Spinal cord (tissue), 10 donors: ENCODE measurements at places on chromosomes 2 and 18. TPM values are rescaled to one million over a fixed set of nuclear protein-coding genes. Genes with fewer than 3 reads are reported as not detected.

The CCDC150 gene
- 6.8 TPM for polyA plus RNA-seq

The POTEE gene
- 0.38 TPM for polyA plus RNA-seq

The DNAJC10 gene
- polyA plus RNA-seq: 62.9 TPM

The APLF gene
- 1.0 TPM for polyA plus RNA-seq

The HDAC4 gene
- polyA plus RNA-seq: 20.7 TPM

The KCNK3 gene
- 36.0 TPM for polyA plus RNA-seq

The ANO7 gene
- 3.1 TPM for polyA plus RNA-seq

The GYPC gene
- 20.2 TPM for polyA plus RNA-seq

The INO80C gene
- polyA plus RNA-seq: 22.4 TPM

The LIPT1 gene
- polyA plus RNA-seq: 9.5 TPM

The GTF2A1L gene
- 0.30 TPM for polyA plus RNA-seq

The HOXD11 gene
- 0.39 TPM for polyA plus RNA-seq

The SPAST gene
- 35.1 TPM for polyA plus RNA-seq

The BOLL gene
- not detected for polyA plus RNA-seq

The PTGR3 gene
- 48.2 TPM for polyA plus RNA-seq

The BCL11A gene
- polyA plus RNA-seq: 58.0 TPM

The MAL gene
- polyA plus RNA-seq: 8.2 TPM

The MAPK4 gene
- polyA plus RNA-seq: 27.1 TPM

The L3MBTL4 gene
- 4.2 TPM for polyA plus RNA-seq

The SLC11A1 gene
- 1.5 TPM for polyA plus RNA-seq

The TCF7L1 gene
- polyA plus RNA-seq: 33.3 TPM

The CFAP65 gene
- polyA plus RNA-seq: 9.0 TPM

The GPR55 gene
- polyA plus RNA-seq: 0.12 TPM

The PMS1 gene
- polyA plus RNA-seq: 32.1 TPM

The VWC2L gene
- 7.7 TPM for polyA plus RNA-seq

The AGXT gene
- not detected for polyA plus RNA-seq

The CCDC141 gene
- 0.51 TPM for polyA plus RNA-seq

The CNOT9 gene
- 54.1 TPM for polyA plus RNA-seq

The EVX2 gene
- polyA plus RNA-seq: 1.1 TPM

The CKAP2L gene
- 8.6 TPM for polyA plus RNA-seq

The DNAH6 gene
- 1.6 TPM for polyA plus RNA-seq

The GALNT3 gene
- polyA plus RNA-seq: 12.4 TPM

The GAREM2 gene
- polyA plus RNA-seq: 46.6 TPM

The PROKR1 gene
- 4.8 TPM for polyA plus RNA-seq

The EPG5 gene
- polyA plus RNA-seq: 14.1 TPM

The CHRND gene
- 0.40 TPM for polyA plus RNA-seq

The CCBE1 gene
- 2.7 TPM for polyA plus RNA-seq

The GPR35 gene
- 3.9 TPM for polyA plus RNA-seq

The MERTK gene
- 15.8 TPM for polyA plus RNA-seq

The HTR2B gene
- polyA plus RNA-seq: 0.26 TPM

The ESPNL gene
- polyA plus RNA-seq: 0.43 TPM

The CACNB4 gene
- polyA plus RNA-seq: 13.8 TPM

The RIT2 gene
- 30.1 TPM for polyA plus RNA-seq

The CRYBA2 gene
- polyA plus RNA-seq: 0.63 TPM

The PTH2R gene
- 1.2 TPM for polyA plus RNA-seq
